Stimulated activated CD4-positive, alpha-beta T cell treated with anti-CD3 and anti-CD28 coated beads, Interleukin-4, amount 100 ng/mL, for 48 hours (primary cell): ENCODE measurements at places on chromosomes 11 and 22.

DNA sequence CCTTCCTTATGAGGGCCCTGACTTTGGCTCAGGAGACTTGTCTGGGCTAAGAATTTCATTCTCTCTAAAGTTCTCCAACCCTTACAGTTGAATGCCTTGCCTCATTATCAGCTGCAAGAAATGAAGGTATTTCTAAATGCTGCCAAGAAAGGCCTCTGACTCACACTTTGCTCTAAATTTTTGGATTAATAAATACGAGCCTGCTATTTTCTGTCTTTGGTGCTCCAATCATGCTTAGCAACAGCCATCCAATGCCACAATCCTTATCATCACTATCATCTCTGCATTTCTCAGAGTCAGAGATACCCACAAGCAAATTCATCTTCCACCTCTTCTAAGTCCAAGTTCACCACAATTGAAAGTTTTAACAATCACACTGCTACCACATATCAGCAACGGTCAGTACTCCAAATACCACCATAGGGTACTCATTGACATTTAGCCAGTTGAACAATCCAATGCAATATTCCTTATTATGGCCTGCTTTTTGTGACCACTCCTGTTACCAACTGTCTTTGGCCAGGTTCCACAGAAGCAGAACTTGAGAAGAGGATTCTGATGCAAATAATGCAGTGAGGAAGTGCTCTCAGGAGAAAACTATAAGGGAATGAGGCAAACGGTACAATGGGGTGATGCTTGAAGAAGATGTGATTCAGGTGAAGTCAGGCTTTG is 5.7 kb downstream of the PATE2 start:
- no peak for DNase-seq

DNA sequence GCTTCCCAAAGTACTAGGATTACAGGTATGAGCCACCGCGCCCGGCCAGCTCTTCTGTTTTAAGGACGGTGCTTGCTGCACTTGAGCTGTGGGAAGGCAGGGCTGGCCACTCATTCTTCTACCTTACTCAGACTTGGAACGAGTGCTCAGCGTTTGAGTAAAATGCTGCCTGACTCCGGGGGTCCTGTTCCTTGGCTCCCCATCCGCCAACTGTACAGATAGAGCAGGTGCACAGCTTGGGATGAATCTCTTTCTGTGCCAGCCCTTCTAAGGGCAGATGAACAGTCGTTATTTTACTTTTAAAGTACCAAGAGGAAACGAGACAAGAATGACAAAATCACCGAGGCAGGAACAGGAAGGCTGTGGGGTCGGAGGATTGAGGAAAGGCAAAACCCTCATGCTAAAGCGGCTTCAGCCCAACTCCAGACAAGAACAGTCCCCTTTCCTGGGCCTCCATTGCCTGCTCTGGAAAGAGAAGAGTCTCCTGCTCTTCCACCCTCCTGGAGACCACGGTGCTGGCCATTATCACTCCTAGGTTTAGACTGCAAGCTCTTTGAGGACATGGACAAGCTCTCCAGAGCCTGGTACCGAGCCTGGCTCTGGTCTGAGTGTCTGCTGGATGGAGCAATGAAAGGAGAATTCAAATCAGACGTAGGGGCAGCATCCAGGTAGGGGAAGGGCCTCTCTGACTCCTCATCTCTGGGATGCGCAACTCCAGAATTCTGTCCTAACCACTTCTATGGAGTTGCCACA is 1.1 kb upstream of the SUN2 start:
- no peak for DNase-seq

- DNase-seq = no peak
Observed at GRCh38 chr11:123518496-123519054, 88.5 kb downstream of the GRAMD1B start.

DNA sequence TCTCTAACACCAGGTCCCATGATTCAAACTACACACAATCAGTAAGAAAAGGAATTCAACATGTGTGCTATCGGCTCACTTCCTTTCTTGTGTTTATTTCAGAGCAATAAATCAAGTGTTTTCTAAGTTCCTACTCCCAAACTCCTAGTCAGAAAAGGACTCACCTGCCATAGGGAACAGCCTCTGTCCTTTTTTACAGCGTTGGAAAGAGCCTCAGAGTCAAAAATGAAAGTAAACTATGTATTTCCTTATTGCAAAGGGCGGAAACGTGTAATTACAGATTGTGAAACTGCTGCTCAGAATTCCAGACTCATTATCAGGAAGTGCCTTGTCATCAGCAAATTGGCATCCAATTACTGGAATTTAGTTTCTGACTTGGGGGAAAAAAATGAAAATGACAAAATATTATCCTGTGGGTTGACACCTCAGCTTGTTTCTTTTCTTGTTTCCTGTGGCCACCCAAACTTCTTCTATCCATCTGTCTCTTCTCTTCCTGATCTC is at the start of gene CASP4:
TSS of gene CASP4 (minus strand) at position 220 of the 501 bp plus-strand sequence. CDS start at position 171, 49 bp downstream.
- no peak for DNase-seq

- DNase-seq = no peak
Observed at GRCh38 chr11:35223991-35224390, 85.0 kb downstream of the CD44 start.
